ENCODE measurements at places on chromosomes 3 and 15.

DNA sequence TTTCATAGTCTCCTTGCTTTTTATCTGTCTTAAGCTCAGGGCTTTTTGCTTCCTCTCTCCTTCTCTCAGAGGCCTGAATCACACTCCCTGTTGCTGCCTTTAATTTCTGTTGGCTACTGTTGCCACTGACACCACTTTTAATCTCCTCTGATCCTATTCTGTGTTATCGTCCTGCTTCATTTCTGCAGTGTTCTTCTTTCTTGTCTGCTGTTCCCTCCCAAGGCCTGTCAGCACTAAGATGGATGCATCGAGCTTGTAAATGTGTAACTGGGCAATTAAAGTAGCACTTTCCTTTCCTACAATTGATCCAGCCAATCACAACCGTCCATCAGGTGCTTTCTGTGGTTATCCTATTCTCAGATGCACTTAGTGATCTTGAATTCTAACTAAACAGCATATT is 71.3 kb upstream of the VEPH1 start:
- DNase-seq = no peak

GRCh38 chr3:17195192-17195611 is 310.4 kb downstream of the PLCL2 start:
- no peak for DNase-seq

DNA sequence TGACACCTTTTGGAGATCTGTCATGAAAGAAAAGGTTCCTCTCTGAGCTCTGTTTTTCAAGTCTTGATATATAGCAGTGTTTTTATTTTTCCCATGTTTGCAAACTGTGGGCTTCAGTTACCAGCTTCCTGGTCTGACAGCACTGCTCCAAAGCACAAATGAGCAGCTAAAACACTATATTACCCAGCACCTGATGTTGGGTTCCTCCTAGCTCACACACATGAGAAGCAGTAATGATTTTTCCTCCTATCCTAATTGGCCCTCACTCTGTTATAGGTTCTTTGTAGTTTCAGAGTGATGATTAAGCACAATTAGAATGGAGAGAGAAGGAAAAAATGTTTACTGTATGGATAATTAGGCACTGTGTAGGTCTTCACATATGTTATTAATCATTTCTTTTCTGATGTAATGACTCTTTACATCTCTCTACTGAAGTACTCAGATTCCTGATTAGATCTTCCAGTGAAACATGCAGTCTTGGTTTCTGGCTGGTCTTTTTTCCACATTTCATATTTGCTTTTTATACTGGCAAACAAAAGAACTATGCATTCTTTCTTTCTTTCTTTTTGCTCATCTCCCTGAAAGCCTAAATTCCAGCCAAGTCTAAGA is 939.7 kb downstream of the NSUN3 start:
- DNase-seq = no peak

DNA sequence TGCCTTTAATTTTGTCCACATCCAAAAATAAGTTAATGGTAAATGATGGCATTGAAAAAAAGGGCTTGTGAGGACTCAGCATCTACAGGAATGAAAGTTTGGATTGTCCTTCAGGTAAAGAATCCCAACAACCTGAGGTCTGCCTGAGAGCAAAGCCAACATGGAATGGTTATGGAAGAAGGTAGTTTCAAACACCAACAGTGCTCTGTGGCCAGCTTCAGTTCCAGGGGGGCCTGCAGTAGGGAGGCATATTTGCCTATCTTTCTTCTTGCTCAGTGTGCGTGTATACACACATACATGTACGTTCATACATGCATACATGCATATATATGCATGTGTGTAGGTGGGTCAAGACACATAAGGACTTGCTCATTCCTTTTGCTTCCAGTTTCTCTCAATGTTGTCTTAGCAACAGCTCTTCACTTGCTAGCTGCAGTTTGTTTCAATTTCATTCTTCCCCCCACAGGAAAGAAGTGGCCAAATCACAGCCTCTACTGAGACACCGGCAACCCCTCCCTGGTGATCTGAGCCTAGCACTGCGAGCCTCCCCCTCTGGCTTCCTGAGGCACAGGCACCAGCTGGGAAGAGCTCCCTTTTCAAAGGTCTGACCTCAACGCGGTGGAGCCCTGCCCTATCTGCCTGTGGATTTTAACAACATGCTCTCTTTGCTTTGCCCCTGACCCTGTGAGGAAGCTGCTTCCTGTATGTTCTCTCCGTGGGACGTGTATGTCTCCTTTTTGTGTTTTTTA is 146.2 kb downstream of the KLF13 start:
- no peak for DNase-seq

DNA sequence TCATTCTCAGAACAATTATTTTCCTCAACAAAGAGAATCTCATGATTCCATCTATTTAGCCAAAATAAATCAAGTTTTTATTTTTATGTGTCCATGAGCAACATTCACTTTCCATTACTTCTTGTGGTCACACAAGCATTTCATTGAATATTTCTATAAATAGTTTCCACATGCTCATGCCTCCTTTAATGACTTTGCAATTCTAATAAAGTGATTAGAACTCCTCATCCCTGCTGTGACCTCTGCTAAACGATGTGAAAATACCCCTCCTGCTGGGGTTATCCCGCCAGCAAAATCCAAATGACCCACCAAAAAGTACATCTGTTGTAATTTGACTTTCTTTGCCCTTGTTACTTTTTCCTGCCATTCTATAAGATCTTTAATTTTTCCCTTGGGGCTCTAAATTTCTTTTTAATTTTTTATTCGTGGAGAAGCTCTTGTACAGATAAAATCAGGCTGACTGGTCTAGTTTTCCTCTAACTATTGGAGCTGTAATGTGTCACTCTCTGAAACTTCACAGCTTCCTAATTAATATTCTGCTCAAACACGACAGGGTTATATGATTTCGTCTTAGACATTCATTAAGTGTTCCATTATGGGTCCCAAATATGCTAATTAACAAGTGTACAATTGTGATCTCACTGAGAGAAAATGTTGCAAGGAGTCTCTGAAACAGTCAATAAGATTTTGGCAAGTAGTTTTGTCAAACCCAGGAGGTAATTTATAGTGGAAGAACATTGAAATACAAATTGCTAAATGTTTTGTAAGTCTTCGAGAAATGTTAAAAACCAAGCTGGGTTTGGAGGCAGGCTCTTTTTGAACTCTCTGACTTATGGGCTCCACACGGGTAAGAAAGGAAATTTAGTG is 533.1 kb upstream of the NAALADL2 start:
- DNase-seq = no peak

DNA sequence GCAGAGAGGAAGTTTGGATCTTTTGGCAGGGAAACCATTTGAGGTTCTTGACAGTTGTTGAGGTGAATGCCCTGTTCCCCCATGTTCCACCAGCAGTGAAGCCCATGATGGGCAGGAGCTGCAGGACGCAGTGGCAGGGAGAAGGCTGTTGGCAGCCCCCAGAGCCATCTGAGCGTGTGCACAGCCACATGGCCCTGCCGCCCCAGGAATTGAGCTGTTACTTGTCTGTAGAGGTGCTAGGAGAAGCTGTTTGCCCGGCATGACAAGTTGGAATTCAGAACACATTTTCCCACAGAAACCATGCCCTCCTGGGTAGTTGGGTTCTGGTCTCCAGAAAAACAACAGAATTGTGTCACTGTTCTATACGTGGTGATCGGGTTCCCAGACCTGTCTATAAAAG is 218.2 kb upstream of the NR2E3 start:
- no peak for DNase-seq

DNA sequence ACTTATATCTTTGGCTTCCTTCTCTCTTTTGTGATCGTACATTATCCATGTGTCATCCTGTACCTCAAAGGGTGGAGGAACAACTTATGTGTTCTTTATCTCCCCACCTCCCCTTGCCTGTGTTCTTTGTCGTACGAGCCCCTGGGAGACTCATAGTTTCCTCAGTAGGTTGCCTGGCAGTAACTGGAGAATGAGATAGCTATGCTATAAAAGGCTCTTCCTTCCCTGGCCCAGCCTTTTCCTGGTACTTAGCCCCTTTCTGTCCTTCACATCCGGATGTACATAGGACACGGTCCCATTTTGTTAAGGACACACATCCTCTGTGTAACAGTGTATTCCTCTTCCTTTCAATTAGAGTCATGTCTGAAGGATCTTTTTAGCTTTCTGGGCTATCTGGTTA is 32.1 kb downstream of the PLCL2 start:
- no peak for DNase-seq

DNA sequence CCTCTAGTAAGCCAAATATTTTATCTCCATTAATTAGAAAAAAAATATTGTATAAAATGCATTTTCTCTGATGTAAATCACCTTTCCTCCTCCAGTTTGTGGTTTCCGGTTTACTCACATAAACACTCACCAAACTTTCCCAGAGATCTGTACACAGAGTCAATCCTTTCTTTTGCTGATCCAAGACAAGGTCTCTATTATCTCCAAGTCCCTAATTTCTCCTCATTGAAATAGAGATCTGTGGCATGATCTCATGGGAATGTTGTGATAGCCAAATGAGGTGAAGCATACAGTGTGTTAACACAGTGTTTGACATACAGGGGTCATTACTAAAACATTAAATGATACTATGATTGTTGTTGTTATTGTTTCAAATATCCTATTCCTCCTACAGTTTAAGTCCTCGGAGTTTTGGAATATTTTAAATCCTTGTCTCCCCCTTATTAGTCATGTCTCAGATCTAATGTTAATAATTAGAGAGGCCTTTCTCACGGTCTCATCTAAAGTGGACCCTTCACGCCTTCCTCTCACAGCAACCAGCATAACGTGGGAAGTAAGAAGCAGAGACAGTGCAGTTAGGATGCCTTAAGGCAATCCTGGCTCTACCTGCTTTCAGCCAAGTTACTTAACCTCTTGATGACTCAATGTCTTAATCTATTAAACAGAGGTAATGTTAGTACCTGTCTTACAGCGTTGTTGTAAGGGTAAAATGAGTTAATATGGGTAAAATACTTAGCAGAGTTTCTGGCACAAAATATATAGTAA is 333.3 kb downstream of the GRM7 start:
- no peak for DNase-seq

DNA sequence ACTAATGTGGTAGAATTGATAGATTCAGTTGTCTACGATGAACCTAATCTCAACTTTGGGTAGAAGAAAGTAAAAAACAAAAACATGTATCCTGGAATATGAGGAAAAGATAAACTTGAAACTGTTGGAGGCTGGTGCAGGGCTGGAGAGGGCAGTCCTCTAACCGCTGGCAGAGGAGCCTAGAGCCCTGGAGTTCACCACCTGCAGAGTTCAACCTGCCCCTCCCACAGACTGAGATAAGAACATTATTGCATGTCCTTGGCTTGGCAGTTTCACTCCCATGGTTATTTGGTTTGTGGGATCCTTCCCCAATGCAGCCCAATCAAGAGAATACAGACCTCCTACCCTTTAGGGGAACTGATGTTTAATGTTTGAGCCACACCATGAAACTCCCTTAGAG is 53.2 kb upstream of the GATM start:
- no peak for DNase-seq

- no peak for DNase-seq
Measured at GRCh38 chr3:76815561-76815960, 224.3 kb upstream of the ROBO2 start.

GRCh38 chr15:69574506-69574905 is 121.9 kb downstream of the RPLP1 start:
- no peak for DNase-seq

- no peak for DNase-seq
Measured at GRCh38 chr3:40258064-40258463, 51.4 kb upstream of the EIF1B start.

DNA sequence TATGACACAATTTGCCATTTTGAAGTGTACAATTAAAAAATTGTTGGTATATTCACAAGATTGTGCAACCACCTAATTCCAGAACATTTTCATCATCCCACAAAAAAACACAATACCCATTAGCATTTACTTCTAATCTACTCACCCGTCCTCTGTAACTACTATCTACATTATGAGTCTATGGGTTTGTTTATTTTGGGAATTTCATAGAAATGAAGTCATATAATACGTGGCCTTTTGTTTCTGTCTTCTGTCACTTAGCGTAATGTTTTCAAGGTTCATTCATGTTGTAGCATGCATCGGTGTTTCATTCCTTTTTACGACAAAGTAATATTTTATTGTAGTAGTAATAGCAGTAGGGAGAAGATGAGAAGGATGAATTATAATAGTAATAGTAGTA is 55.2 kb upstream of the CNTN6 start:
- DNase-seq = no peak

- DNase-seq = no peak
Measured at GRCh38 chr3:69725994-69726571, 13.2 kb upstream of the MITF start.

Measured in WTC11 (cell line).